ENCODE measurements at places on chromosomes 12 and 14.
A peak's percentile ranks its signal among the peaks of the same experiment; 100 is the strongest.

GRCh38 chr12:74280156-74280655 lies 257.4 kb upstream of the ATXN7L3B start:
- DNase-seq = no peak

GRCh38 chr12:55723516-55724225 lies 3.5 kb downstream of the RDH5 start:
- DNase-seq = no peak

GRCh38 chr12:108916336-108916735 lies 36.4 kb downstream of the DAO start:
- no peak for DNase-seq

DNA sequence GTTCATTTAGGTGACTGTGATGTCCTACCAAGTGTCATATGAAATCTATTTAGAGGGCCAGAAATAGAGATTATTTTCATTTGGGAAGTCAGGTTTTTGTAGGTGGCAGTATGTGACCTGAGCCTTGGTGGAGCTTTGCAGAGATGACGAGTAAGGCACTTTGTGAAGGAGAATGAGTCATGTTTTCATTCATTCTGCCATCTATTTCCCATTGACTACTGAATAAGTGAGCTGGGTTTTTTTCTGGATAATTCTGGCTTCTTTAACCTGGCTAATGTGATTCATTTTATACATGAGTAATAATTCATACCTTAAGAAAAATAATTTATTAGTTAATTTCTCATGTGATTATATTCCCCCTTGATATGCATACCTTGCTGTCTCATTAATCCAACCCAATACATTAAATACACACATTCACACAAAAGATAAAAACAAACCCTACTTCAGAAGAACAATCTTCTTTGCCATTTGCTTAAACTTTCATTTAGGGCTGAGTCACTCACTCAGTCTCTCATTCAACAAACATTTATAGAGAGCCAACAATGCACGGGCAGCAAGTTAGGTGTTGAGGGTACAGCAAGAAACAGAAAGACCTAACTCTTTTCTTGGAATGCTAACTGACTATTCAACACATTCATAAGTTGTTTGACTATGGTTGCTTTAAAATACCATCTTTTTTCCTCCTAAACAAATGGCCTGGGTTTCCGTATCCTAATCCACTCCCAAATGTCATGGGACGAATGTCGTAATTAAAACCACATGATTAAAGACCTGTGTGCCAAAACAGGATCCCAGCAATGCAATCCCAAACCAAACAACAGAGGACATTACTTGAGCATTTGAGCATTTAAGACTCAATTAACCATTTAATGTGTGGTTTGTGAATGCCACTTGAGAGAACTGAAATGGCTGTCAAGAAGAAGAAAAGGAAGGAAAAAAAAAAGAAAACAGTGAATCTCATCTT lies 78.0 kb downstream of the KITLG start:
- no peak for DNase-seq

DNA sequence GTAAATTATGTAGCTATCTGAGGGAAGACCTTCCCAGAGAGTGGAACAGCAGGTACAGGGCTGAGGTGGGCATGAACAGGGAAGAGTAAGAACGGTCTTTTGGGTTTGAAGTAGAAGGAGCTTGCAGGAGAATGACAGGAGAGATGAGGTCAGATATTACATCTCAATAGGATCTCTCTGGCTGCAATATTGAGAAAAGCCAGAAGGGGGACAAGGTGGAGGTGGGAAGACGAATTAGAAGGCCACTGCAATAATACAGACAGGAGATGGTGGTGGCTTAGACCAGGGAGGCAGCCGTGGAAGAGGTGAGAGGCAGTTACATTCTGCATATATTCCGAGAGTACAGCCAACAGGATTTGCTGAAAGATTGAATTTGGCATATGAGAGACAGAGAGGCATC lies 310.2 kb downstream of the APAF1 start:
- no peak for DNase-seq

DNA sequence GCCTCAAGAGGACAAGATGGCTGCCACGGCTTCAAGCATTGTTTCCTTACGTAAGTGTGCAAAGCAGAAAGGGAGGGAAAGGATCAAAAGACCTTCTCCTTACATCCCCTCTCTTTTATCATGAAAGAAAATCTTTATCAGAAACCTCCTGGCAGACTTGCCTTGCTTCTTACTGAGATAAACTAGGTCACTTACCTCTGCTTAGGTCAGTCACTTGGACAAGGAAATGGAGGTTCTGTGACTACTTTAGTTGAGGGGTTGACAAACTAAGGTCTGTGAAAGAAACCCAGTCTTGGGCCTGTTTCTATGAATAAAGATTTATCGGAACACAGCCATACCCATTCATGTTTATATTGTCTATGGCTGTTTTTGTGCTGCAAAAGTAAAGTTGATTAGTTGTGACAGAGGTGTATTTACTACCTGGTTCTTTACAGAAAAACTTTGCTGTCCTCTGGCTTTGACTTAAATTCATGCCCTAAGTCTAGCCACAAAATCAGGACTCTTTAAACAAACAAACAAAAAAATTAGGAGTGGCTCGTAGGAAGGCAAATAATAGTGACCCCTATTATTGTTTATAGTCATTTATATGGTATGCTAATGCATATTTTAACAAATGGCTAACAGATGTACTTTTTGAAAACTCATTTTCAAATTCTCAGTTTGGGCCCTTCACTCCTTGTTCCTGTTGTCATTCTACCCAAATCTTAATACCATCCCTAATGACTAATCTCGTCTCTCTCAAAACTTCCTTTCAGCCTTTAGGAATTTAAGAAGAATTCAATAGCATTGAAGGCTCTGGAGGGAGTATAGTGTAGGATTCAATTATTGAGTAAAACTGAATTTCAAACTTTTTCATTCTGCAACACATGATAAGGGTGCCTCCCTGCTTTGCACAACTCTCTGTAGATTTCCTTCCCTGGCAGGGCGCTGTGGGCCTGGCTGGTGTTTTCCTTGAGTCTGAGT lies 42.0 kb upstream of the ATP2B1 start:
- DNase-seq = peak; percentile 68

- DNase-seq = no peak
These were observed 133.3 kb downstream of the MON2 start for GRCh38 chr12:62599854-62600437.

- no peak for DNase-seq
These were observed 15.6 kb downstream of the TRMT61A start for GRCh38 chr14:103544388-103545218.

DNA sequence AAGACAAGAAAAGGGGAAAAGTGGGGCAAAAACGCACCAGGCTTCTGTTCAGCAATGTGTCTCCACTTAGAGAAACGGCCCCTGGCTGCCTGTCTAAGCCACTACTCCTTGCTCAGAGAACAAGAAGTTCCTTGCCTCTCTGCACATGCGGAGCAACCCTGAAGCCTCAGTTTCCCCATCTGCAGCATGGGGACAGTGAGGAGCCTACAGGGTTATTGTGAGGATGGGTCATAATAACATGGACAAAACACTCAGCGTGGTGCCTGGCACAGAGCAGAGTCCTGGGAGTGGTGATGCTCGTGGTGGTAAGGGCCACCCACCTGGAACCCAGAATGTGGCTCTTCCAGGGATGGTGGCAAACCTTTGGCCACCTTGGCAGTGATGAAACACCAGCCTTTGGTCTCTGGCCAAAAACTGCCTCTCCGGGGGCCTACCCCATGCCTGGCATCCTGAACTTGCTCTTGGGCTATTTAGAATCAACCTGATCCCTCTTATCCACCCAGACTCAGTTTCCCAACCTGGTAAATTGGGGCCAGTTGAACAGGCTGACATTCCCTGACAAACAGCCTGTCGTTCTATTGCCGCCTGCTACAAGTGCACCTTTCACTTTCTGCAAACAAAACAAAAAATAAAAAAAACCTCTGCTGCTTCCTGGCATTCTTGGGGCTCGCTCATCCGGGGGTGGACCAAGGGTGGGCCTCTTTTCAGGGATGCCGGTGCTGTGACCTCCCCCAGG lies 56.5 kb upstream of the DLK1 start:
- no peak for DNase-seq

GRCh38 chr12:121087467-121088194 lies 45.0 kb upstream of the P2RX7 start:
- DNase-seq = no peak

- DNase-seq = no peak
These were observed 16.1 kb downstream of the MMAB start for GRCh38 chr12:109557200-109557599.

DNA sequence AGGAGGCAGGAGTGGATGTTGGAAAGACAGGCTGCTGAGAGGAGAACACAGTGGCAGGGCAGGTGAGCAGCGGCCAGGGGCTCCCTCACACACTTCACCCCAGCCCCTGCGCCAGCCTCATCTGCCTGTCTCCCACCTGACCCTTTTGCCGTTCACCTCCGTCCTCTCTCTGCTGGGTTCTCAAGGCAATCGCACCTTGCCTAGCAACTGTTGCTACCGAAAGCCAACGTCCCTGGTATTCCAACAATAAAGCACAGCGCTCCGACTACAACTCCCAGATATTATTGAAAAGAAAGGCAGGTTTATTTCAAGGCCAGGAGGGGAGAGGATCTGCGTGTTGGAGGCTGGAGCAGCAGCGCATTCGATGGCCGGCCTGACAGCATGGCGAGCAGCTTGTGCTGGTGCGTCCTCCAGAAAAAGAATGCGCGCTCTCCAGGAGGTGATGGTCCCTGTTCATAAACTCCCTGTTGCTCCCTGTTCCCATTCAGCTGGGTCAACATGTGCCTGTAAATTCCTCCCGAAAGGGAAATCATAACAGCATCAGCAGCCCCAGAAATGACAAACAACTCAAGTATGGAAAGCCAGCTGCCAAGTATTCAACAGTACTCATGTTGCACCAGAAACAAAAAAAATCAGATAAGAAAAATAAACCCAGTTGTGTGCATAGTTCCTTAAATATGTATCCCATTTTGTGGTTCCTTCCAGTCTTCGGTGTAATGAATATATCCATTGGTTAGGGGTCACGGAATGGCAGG lies 153.0 kb upstream of the DIO3 start:
- peak; percentile 51 for DNase-seq

GRCh38 chr12:1481326-1481725 lies 113.1 kb downstream of the FBXL14 start:
- no peak for DNase-seq

DNA sequence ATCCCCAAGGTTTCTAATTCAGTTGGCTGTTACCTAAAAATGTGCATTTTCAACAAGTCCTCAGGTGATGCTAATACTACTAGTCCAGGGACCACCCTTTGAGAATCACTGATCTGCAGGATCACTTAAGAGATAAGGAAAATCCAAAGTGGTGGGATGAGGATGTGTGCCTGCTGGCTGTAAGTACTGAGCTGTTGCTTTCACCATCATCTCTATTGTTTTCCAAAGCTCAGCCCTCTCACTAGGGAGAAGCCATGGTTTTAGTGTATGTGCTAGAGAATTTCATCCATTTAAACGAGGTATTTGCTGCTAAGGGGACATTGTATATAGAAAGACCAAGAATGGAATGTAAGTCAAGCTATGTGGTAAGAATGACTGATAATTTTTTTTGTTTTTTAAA lies 202.3 kb downstream of the KIF21A start:
- DNase-seq = no peak

GRCh38 chr14:24398293-24398652 lies 530 bp upstream of the NYNRIN start:
- no peak for DNase-seq

DNA sequence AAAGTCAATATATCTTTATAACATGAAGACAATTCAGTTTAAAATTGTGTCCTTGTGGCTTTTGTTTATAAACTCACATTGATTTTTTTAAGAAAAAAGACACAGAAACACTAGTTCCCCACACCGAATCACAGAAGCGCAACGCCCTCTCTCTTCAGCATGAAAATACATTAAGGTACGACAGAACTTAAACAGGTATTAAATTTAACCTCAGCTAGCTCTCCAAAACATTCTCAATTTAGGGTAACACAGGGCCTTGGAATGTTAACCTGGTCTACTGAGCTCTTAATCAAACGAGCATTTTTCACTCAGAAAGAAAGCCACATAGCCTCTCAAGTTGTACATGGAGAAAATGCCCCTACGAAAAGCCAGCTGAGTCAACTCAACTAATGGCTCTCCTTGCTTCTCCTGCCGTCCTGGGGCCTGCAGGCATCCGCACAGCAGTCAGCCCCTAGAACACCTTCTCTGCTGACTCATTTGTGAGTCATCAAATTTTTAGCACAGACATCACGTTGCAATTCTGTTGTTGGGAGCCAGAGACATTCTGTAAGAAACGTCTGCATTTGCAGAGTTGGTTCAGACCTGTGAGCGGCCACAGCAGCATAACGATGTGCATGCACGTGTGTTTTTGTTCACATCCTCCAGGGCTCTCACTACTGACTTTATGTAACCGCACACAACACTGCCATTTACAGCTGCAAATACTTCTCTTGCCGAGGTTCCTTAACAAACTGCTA lies 141.6 kb downstream of the ITPR2 start:
- DNase-seq = peak; percentile 82

DNA sequence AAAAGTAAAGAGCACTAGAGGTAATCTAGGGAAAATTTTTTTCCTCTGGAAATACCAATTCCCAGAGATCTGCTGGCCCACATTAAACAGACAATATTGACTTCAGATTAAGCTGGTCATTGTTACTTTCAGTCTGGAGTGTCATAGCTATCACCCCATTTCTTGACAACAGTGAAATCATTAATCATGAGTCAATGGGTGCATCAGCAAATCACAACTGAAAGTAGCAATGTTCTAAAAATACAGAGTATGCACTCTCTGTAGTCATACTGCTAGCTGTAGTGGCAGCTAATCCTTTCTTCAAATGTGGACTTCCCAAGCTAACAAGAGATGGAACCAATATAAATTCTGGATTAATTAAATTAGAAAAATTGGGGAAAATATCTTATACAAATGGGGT lies 129.9 kb downstream of the CPNE8 start:
- no peak for DNase-seq

DNA sequence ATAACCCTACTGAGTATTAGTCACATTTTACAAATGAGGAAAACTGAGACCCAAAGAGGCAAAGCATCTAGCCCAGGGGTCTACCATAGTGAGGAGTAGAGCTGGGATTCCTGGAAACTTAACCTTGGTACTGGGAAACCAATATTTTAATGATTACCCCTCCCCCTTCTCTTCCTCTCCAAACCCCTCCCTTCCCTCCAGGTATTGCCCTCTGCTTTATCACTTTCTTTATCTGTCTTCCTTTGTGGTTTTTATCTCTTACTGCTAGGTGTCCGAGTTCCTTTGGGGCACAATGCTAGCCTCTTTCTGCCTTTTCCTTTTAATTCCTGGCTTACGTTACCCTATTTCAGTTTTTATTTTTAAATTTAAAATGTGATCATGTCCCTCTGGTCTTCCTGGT lies 2.8 kb downstream of the GABARAPL1 start:
- no peak for DNase-seq

- no peak for DNase-seq
These were observed 218.2 kb downstream of the ANO6 start for GRCh38 chr12:45434094-45434493.

DNA sequence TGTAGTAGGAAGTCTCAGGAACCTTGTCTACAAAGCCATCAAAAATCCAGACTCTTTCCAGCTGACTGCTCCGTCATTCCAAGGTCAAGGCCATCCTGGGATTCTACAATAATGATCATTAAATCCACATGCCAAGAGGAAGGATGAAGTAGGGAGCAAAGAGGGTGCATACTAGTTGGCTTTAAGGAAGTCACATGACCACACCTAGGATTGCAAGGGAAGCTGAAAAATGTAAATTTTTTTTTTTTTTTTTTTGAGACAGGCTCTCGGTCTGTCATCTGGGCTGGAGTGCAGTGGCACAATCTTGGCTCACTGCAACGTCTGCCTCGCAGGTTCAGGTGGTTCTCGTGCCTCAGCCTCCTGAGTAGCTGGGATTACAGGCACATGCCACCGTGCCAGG lies 7.3 kb upstream of the MRPL42 start:
- DNase-seq = no peak

GRCh38 chr12:43281563-43281962 lies 270.4 kb downstream of the ADAMTS20 start:
- no peak for DNase-seq

- no peak for DNase-seq
These were observed 32.6 kb upstream of the PLEKHD1 start for GRCh38 chr14:69451941-69452340.

All from GM04503 (cell line).